ENCODE measurements at places on chromosomes 5 and 9.

DNA sequence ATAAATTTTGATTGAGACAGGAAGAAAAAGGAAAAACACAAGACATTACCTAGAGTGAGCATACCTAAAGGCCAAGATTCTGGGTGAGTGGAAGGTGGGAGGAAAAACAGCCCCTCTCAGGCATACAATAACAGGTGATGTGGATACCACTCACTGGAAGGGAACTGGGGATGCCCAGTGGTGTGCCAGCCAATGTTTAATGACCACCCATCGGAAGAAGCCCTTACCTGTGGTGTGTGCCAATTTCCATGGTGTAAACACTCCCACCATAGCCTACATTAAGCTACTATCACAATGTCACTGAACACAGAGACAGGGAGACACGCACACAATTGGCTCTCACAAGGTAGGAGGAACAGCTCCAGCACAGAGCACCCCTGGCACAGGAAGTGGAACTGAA, 63.5 kb downstream of the SEMA5A start:
- no peak for DNase-seq

DNA sequence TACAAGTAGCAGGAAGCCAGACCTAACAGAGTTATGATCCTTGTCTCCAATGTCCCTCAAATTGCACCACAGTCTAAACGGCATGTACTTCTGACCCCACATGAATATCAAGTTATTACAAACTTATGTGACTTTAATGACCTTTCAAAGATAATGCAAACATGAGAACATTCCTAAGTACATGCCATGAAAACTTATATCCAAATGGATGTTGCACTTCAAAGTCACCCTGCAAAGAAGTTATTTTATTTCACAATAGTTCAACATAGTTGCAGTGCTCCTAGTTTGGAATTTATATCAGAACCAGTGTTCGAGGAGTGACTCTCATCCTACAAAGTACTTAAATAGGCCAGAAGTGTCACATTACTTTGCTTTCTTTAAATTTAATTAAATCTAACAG, 41.2 kb upstream of the ITGA1 start:
- DNase-seq: peak; percentile 52

DNA sequence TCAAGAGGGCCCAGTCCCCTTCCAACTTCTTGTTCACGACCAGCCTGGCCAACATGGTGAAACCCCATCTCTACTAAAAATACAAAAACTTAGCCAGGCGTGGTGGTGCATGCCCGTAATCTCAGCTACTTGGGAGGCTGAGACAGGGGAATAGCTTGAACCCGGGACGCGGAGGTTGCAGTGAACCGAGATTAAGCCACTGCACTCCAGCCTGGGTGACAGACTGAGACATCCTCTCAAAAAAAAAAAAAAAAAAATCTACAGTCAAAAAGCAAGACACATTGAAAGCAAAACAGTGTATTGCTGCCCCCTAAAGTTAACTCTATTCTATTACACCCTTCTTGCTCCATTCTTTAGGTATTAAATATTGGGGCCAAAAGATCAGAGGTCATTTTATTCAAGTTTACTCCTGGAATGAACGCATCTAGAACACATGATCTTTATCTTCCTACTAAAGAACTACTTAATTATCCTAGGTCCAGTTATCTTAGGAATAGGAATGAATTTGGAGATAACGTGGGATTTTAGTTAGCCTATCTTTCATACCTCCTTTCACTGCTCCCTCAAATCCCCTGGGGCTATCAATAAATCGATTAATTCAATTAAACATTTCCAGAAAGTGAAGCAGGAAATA, 2.4 kb downstream of the ATG12 start:
- peak; percentile 49 for DNase-seq

DNA sequence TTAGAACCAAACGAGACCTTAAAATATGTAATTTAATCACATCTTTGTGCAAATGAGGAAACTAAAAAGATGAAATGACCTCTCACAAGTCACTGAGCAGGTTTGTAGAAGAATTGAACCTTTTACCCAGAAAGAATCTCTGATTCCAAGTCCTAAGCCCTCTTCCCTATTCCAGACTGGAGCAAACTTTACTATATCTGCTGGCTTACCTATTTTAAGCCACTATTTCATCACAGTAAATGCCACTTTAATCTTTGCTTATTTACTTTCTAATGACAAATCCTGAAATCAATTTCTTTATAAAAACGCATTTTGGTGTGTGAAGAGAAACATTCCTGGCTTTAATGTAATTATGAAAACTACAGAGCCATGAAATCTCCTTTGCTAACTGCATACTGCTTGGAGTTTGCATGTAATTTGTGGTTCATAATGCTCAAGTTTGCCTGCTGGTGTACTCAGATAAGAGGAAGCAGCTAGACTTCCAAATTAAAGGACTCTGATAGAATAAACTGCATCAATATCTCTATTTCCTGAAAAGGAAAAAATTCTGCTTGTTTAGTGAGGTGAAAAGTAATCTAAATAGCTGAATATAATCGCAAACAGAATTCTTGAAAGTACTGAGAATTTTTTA, 121.2 kb downstream of the RAB3C start:
- DNase-seq: no peak

DNA sequence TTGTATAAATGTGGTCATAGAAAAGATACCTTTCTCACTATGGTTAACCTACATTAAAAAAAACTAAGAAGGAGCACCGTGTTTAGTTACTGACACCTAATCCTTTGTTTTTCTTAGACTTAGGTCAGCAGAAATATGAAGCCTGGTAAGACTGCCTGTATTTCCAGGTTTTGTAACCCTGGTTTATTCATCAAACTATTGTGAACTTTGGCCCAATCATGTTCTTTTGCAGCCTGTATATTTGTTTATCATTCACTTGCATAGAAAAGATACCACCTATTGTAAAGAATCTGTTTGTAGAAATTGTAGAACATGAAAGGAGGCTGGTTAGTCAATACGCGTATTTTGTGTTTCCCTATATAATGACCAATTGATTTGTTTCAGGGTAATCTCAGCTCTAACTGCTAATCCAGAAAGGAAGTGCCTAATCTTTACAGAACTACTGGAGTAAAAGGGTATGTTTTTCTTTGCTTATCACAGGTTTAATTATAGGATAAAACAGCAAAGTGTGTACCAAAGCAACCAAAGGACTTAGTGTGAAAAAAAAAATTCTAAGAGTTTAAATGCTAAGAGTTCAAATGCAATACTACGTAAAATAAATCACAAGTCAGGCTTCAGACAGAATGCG, 103.6 kb downstream of the LURAP1L start:
- peak; percentile 21 for DNase-seq

DNA sequence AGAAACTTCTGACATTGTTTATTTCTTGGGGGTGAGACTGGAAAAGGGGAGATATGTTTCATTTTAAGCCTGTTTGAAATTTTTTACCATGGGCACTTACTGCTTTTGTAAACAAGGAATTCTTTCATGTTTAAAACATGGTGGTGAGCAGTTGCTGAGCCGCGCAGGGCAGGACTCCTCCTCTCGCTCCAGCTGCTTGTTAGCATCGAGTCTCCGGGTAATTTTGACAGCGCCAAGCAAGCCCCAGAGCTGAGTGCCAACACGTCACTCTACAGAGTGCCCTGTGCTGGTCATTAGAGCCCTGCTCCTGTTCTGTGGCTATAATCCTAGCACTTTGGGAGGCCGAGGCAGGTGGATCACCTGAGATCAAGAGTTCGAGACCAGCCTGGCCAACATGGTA, 116.5 kb upstream of the MSX2 start:
- no peak for DNase-seq

DNA sequence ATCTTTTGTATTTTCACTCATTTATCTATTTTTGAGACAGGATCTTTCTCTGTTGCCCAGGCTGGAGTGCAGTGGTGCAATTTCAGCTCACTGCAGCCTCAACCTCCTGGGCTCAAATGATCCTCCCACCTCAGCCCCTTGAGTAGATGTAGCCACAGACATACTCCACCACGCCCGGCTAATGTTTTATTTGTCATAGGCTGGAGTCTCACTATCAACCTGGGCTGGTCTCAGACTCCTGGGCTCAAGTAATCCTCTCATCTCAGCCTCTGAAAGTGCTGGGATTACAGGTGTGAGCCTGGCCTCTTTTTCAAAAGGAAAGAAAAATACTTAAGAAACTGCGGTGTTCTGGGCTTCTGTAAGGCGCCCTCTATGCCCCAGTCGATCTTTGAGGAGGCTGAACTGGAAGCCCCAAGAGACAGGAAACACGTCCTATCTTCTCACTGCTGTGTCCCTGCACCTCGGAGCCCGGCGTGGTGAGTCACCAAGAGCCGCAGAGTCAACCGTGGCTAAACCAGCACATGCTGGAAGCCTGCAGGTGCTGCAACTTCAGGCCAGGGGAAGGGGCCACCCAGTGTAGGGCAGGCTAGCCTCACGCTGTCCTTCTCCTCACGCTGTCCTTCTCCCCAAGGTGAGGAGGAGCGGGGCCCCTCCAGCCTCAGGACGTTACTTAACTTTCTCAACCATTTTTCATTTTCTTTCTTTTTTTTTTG, 15.2 kb upstream of the LHX3 start:
- DNase-seq: peak; percentile 45
